Stimulated activated CD8-positive, alpha-beta memory T cell treated with anti-CD3 and anti-CD28 coated beads, Interleukin-12 subunit alpha, Interleukin-12 subunit beta, amount 100 ng/mL, for 1 hour (primary cell): ENCODE measurements at places on chromosomes 2 and 18.
A peak's percentile ranks its signal among the peaks of the same experiment; 100 is the strongest.

GRCh38 chr18:3466872-3467271 is 16.9 kb downstream of the TGIF1 start:
- DNase-seq = no peak

- no peak for DNase-seq
Observed at GRCh38 chr2:238440331-238440730, 13.6 kb downstream of the ASB1 start.

- no peak for DNase-seq
Observed at GRCh38 chr18:75162467-75162866, 46.5 kb downstream of the PTGR3 start.

DNA sequence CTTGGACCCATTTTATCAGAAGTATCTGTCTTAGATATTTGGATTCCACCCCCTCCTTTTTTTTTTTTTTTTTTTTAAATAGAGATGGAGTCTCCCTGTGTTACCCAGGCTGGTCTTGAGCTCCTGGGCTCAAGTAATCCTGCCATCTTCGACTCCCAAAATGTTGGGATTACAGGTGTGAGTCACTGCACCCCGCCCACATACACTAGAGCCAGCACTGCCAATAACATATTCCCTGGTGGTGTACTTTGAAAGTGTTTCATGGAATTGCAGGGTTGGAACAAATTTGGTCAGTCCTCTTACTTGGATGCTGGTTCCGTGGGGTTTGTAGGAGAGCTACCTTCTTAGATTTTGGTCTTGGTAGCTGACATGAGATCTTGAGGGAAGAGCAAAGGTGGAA is 15.0 kb downstream of the PDCL3 start:
- no peak for DNase-seq

DNA sequence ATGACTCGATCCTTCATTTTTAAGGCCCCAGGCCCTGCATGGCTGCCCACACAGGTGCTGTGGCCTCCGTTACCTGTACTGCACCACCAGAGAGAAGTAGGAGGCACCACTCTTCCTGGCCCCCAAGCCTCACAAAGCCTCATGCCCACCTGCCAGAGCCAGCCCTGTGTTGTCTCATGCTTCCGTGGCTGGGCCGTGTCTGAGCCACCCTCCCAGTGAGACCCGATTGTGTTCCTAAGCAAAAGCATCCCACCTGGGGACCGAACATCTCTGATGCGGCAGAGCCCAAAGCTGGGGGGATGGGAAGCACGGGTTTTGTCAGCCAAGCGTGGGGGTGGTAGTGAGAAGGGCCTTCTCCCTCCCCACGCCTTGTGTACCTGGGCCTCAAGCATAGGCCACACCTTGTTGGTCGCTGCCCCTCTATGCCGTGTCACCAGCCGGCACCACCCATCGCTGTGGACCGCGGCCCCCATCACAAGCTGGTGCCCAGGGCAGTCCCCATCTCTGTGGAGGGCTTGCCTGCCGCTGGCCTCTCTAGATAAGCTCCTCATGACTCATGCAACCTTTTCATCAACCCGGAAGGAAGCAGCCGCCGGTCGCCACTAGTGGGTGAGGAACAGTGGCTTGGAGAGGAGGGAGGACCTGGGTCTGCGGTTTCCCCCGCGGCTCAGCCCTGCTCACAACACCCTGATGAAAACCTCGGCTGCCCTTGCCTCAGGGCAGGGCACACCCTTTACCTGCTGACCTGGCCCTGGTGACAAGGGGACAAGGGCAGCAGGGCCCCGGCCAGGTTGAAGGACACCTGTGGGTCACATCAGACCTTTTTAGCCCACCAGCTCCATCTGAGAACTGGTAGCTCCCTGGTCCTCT is 2.7 kb upstream of the RNPEPL1 start:
- DNase-seq = peak; percentile 88

- DNase-seq = no peak
Observed at GRCh38 chr2:36594849-36595248, 3.1 kb downstream of the FEZ2 start.

DNA sequence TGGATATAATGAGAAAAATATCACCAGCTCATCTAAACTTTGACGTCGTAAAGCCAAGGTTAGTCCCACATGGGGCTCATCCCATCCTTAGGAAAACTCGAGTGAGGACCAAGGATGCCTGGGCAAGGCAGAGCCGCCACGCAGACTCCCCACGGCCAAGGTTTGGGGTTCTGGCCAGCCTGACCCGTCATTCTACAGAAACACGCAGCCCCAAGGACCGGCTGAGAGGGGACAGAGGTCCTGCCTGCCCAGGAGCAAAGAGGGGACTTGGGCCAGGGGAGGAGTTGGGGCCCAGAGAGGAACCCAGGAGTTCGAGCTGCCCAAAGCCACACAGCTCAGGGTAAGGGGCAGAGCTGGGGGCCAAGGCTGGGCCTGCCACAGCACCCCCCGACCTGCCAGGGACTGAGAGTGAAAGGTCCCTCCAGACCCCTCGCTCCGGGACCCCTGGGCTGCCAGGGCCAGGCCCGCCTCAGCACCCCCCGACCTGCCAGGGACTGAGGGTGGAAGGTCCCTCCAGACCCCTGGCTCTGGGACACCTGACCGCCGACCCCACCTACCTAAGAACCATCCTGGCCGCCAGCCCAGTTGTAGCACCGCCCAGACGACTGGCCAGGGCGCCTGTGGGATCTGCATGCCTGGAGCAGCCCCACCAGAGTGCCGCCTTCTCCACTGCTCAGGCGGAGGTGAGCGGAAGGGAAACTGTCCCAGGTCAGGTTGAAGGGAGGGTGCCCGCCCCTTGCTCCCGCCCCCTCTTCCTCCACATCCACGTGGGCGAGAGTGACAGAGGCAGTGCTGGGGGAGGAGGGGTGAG is at the start of gene PDCD1:
PDCD1 (minus strand) TSS at position 689 of the 811 bp plus-strand sequence; CDS start at position 633, 56 bp downstream.
- no peak for DNase-seq

DNA sequence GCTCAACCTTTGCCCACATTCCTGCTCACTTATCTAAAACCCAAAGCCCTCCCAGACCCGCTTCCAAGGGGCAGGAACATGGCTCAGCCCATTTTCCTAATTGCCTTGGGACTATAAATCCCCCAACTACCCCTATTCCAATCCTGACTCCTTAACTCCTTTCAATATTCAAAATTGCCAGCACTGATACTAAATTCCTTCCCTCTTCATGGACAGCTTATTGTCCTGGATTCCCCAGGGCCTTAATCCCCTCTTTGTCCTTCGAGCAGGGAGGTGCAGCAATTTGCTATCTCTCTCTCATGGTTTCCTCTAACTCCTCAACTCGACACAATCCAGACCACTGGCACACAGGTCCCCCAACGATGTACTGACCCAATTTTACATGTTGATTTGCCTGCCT is 99.1 kb downstream of the SLC25A12 start:
- DNase-seq = no peak

- no peak for DNase-seq
Observed at GRCh38 chr2:144270951-144271350, 249.0 kb downstream of the ZEB2 start.
